CD14-positive monocyte (primary cell): ENCODE measurements at places on chromosomes 5 and 9.

GRCh38 chr9:96130970-96131369 lies 171.0 kb downstream of the HSD17B3 start:
- no peak for DNase-seq

DNA sequence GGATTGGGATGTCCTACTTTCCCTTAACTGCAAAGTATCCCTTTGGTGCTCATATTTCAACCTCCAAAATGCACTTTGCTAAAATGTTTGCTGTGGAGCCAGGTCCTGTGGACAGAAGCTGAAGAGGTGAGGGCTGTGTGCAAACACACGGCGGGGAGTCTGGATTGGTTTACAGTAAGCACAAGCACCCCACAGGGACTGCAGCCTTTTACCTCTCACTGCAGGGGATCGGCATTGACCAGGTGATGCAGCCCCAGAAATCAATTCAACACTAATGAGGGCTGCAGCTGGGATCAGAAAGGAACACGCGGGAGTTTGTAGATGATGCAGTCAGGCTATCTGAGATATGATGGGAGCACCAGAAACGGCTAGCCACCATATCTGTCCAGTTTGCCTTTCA lies 450.9 kb downstream of the CCDC171 start:
- DNase-seq: no peak

DNA sequence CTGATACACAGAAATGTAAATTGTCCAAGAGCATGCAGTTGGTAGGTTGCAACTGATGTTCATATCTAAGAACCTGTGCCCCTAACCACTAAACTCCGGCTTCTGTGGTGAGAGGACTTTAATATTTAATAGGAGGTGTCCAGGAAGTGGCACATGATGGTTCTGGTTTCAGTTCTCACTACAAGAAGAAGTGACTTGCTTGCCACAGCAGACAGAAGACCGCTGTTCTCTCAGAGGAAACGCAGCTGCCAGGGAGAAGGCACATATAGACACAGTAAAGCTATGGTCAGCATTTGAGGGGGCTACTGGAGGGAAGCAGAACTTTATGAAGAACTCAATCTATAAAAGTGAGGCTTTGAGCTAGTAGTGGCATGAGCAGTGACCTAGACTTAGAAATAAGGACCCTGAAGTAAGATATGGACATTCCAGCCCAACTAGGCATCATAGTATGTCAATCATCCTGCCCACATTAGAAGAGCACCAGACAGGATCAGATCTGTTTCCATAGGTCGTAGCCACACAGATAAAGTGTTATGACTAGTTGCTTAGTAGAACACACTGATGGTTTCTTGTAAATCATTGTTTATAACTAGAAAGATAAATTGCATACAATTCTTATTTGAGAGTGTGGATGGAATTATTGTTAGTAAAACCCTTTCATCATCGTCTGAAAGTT lies 36.4 kb upstream of the DAB2 start:
- DNase-seq: peak; percentile 68

DNA sequence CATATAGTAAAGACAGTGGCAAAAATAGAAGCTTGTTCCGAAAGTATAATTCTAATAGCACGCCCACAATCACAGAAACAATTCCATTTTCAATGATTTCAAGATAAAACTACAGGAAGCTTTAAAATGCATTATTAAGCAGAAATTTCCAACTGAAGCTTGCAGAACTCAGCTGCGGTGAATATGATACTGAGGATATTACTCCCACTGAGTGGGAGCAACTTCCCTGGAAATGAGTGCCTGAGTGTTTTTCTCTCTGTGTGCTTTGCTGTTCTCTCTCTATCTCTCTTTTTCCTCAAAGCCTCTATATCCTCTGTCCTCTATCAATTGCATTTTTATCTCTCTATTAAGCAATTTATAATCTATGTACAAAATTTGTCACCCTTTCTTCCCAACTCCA lies 187.5 kb upstream of the PRDM9 start:
- DNase-seq: no peak

- no peak for DNase-seq
Measured at GRCh38 chr5:124596595-124597421, 149.6 kb downstream of the ZNF608 start.

- no peak for DNase-seq
Measured at GRCh38 chr9:119588874-119589744, 219.9 kb upstream of the BRINP1 start.

- no peak for DNase-seq
Measured at GRCh38 chr9:97645720-97646119, 12.1 kb downstream of the NCBP1 start.
